ENCODE measurements at places on chromosomes 12 and 14. TPM values are rescaled to one million over a fixed set of nuclear protein-coding genes. Genes with fewer than 3 reads are reported as not detected.
A peak's percentile ranks its signal among the peaks of the same experiment; 100 is the strongest.

The CDCA4 gene
- total RNA-seq: 79.0 TPM

The ZFP36L1 gene
- 34.7 TPM for total RNA-seq

The RHOJ gene
- 9.5 TPM for total RNA-seq

The TMTC1 gene
- 6.7 TPM for total RNA-seq

The ANHX gene
- not detected for total RNA-seq

The KCNJ8 gene
- total RNA-seq: 1.1 TPM

The KRT6C gene
- total RNA-seq: not detected

The PTPRO gene
- 3.0 TPM for total RNA-seq

The KCNMB4 gene
- total RNA-seq: 1.4 TPM

The PRPH gene
- not detected for total RNA-seq

The PRIMA1 gene
- 0.06 TPM for total RNA-seq

The MYF6 gene
- not detected for total RNA-seq

The CDH24 gene
- 4.2 TPM for total RNA-seq

The CD163 gene
- total RNA-seq: not detected

The BBOF1 gene
- total RNA-seq: 5.3 TPM

The SDR9C7 gene
- not detected for total RNA-seq

The KRT71 gene
- total RNA-seq: not detected

The B4GALNT1 gene
- 60.9 TPM for total RNA-seq

- no peak for DNase-seq
Measured at GRCh38 chr14:105328678-105329390, 14.3 kb downstream of the PACS2 start.

GRCh38 chr14:65222440-65222858 lies 120.1 kb upstream of the MAX start:
- peak; percentile 73 for DNase-seq

DNA sequence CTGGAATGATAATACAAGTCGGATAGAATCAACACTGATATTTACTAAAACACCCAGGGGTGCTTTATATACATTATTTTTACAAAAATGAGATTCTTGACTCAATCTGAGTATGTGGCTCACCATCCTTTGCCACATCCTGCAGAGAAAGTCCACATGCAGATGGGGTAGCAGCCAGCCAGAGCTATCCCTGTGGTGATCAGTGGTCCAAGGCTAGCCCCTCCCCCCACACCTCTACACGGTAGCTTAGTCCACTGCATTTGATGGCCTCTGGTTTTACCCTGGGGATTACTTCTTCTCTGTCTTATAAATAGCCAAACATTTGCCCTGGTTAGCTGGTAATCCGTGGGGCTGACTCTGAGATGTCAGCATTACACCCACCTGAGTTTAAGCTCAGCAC lies 28.1 kb upstream of the TTC7B start:
- no peak for DNase-seq

DNA sequence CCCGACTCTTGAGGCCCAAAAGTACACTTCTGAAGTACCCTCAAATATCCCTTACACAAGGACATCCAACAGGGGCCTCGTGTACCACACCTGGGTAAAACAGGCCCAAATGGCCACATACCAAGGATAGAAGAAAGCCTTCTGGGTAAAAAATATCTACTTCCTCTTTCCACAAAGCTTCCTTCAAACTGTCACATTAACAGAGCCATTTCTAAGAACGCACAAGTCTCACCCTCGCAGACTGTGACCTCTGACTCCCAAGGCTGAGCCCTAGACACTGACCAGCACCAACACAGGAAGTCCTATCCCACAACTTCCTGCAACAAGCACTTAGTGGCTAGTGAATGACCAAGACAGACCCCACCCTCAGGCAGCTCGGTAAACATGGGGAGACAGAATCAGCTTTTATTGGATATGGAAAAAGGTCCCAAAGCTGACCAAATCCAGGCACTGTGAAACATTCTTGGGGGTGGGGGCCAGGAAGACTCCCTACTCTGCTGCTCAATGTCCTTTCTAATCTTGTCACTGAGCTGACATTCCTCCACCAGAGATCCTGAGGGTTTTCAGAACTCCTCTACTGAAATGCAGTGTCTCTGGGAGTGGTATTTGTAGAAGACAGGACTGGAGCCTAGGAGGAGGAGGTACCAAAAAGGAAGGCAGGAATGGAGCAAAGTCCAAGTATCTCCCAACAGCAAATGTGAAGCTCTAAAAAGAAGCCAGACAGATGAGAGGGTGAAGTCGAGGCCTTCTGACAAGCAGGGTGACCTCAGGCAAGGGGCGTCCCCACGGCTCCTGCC lies 15.9 kb downstream of the KCTD10 start:
- peak; percentile 60 for DNase-seq

- peak; percentile 8 for DNase-seq
Measured at GRCh38 chr12:101616027-101616494, 21.3 kb downstream of the MYBPC1 start.

DNA sequence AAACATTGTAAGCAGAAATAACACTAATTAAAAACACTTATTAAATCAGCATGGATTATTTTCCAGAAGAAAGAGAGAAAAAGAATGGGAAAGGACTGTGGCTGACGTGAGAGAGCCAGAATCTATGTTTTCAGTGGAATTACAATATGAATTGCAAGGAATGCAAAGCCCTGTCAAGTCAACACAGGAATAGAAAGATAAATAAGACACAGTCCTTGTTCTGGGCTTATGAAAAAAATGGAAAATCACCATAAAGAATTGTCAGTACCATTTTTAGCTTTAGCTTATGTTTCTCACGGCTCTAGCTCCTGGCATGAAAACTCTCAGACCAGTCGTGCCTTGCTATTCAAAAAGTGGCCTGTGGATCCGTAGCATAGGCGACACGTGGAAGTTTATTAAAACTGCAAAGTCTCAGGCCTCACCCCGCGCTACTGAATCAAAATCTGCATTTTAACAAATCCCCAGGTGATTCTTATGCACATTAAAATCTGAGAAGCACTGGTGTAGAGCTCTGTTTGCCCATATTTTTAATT lies 549.1 kb downstream of the RPS29 start:
- DNase-seq: no peak

DNA sequence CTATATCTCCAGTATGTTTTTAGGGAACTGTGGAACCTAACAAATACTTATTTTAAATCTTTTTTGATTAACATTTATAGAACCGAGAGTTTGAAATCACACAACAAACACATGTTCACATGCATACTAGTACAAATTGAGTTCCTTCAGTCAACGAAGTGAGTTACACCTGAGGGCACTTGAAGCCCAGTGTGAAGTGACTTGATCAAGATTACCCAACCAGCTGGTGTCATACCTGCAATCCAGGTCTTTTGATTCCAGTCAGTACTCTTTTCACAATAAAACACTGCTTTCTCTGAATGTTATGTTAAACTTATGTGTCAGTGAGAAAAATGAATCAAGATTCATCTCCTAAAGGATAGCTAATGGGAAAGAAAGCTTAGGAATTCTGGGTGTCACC lies 35.2 kb downstream of the VRK1 start:
- no peak for DNase-seq

DNA sequence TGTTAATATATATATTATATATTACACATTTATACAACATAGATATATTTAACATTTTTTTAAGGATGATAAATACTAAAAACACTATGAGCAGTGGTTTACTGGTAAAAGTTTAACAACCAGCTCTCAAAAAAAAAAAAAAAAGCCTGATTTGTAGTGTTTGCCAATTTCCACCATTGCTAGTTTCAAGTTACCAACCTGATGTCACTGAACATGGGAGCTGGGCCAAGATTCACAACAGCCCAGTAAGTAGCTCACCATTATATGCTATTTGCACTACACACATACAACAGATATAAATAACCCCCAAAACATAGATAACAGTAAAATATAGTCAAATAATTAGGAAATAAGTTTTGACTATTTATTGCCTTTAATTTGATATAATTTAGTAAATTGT lies 28.9 kb upstream of the TMX1 start:
- peak; percentile 71 for DNase-seq

DNA sequence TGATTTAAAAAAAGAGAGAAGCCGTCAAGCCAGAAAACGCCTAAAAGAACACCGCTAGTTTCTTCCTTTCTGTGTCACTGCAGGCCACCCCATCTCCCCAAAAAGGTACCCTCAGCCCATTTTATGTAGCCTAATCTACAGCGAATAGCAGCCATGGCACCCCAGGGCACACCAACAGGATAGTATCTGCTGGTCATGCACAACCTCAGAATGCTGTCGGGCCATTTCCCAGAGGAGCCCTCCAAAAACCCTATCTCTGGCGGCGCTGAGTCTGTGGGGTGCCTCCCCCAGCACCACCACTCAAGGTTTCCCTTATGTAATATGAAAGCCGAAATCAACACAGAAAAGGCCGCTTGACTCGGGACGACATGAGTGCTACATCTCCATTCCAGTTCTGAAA lies 98.9 kb downstream of the BCL11B start:
- no peak for DNase-seq

DNA sequence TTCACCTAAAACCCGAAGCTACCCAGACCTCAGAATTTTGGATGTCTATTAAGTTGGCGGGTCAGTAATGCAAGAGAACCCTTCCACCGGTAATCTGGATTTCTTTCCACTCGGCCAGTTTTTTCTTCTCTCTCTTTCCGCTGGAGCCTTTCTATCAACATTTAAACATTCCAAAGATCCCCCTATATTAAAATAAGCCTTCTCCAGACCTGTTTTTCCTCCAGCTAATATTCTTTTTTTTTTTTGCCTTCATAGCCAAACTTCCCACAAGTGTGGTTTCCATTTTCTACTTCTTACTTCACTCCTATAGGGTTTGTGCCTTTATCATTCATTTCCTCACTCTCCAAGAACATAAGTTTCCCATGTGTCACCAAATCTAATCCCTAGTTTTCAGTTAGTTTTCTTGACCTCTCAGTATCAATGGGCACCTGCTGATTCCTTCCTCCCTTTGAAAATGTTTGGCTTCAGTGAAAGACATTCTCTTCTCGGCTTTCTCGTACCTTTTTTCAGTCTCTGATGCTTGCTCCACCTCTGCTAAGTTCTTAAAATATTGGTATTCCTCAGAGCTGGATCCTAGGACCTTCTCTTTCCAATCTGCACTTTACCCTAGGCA lies 583 bp upstream of the SDR39U1 start:
- no peak for DNase-seq

GRCh38 chr12:39081910-39082309 lies 176.5 kb upstream of the CPNE8 start:
- no peak for DNase-seq

DNA sequence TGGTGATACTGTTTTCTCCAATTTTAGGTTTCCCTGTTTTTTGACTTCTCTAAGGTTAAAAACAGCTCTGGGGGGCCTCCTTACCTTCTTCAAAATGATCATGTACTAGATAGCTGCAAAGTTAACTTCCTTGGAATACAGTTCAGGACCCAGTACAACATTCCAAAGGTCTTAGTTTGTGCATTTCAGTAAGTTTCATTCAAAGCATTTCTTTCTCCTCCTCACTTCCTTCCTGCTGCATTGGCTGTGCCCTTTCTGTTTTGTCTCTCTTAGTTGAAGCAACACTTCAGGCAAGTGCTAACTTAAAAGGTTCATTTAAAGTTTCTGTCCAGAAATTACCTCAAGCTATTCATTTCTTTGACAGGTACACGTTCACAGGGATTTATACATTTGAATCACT lies 95.7 kb downstream of the SCN8A start:
- no peak for DNase-seq

GRCh38 chr12:52946334-52946733 lies 2.6 kb upstream of the KRT18 start:
- no peak for DNase-seq

DNA sequence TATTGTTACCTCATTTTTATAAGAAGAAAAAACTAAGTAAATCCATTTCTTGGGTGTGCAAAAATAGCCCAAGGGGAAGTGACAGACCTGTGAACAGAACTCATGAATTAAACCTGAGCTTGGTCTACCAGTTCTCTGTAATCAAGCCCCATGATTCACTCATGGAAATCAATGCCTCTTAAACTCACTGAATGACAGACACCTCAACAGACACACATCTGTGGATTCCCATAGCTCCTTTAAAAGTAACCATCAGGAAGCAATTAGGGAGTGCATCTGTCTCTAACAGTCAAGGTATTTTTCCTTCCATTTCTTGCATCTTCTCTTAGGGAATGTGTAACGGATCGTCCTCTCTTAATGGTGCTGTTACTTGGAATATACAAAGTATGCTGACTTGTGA lies 215.0 kb upstream of the EEA1 start:
- no peak for DNase-seq

- peak; percentile 61 for DNase-seq
Measured at GRCh38 chr14:24398653-24399446, at the start of gene NYNRIN. Gene NYNRIN (plus strand): TSS chr14:24399003. CDS start chr14:24399247, 244 bp downstream.

DNA sequence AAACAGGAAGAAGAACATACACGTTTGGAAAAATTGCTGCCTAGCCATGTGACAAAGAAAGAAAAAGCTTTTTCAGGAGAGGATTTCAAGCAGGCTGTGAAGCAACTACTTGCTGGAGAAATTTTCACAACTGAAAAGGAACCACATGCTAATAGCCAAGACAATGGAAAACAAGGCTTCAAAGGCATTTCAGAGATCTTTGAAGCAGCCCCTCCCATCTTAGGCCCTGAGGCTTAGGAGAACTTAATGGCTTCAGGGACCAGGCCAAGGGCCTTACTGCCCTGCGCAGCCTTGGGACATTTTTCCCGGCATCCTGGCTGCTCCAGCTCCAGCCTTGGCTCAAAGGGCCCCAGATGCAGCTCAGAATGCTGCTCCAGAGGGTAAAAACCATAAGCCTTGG lies 255.9 kb upstream of the ARID2 start:
- DNase-seq: no peak

DNA sequence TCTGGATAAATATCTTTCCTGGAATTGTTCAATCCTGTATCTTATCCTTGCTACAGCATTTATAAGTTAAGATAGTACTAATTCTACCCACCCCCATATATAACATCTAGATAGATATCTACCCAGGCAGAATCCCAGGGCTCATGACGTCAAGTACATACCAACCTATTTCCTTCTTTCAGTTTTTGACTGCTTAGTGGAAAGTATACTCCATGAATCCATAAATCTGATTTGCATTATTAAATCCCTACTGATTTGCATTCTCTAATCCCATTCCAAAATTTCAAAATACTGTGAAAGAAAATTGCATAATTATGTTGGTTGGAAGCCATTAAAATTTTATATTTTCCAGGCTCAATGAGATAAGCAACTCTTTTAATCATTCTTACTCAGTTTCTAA lies 111.7 kb downstream of the KITLG start:
- no peak for DNase-seq

- no peak for DNase-seq
Measured at GRCh38 chr12:109820816-109821381, 12.3 kb downstream of the TRPV4 start.

- DNase-seq: no peak
Measured at GRCh38 chr12:128507470-128507869, 240.5 kb downstream of the TMEM132C start.

GRCh38 chr14:96484399-96484798 lies 17.8 kb upstream of the PAPOLA start:
- DNase-seq: no peak

- DNase-seq: no peak
Measured at GRCh38 chr14:96713426-96713825, 83.8 kb upstream of the VRK1 start.

- DNase-seq: no peak
Measured at GRCh38 chr12:95312656-95313055, 95.0 kb downstream of the VEZT start.
